ENCODE measurements at places on chromosomes 2 and 18. TPM values are rescaled to one million over a fixed set of nuclear protein-coding genes. Genes with fewer than 3 reads are reported as not detected.

HOXD9 gene
- 2.2 TPM for total RNA-seq

MOGAT1 gene
- total RNA-seq: not detected

COA5 gene
- 48.2 TPM for total RNA-seq

ITSN2 gene
- 47.0 TPM for total RNA-seq

TUBA4B gene
- not detected for total RNA-seq

IGFBP2 gene
- 195 TPM for total RNA-seq

NPPC gene
- not detected for total RNA-seq

SNORC gene
- total RNA-seq: 2.0 TPM

KLF7 gene
- 25.3 TPM for total RNA-seq

SCN2A gene
- total RNA-seq: 0.13 TPM

IL36A gene
- total RNA-seq: not detected

REG3A gene
- total RNA-seq: not detected

DNA sequence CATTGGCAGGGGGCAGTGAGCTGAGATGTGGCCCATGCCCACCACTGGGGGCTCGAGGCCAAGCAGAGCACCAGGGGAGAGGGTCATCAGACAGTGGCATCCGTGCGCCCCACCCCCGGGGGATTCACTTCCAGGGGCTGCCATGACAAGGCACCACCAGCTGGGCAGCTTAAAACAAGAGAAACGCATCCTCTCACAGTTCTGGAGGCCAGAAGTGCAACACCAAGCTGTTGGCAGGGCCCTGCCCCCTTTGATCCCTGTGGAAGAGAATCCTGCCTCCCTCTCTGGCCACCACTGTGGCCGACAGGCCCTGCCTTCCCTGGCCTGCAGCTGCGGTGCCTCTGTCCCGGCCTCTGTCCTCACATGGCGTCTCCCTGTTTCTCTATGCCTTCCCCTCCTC, 187.7 kb upstream of the ID2 start:
- no peak for DNase-seq

- DNase-seq: no peak
Measured at GRCh38 chr2:224976629-224977525, 65.4 kb downstream of the DOCK10 start.

DNA sequence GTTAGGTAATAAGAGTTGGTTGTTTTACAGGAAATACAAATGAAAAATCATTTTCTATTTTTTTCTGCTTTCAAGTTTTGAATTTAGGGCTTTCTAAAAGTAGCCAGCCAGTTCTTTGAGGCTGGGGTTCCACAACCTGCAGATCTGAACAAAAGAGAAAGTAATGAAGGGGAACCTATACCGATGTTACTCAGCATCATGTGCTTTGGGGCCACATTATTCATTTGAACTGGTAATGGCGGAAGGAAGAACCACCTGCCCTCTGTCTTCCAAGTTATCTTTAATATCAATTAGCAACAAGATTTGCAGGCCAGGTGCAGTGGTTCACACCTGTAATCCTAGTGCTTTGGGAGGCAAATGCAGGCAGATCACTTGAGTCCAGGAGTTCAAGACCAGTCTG, 12.9 kb upstream of the MRO start:
- no peak for DNase-seq

- DNase-seq: no peak
Measured at GRCh38 chr18:8121942-8122480, 487.2 kb upstream of the RAB12 start.

DNA sequence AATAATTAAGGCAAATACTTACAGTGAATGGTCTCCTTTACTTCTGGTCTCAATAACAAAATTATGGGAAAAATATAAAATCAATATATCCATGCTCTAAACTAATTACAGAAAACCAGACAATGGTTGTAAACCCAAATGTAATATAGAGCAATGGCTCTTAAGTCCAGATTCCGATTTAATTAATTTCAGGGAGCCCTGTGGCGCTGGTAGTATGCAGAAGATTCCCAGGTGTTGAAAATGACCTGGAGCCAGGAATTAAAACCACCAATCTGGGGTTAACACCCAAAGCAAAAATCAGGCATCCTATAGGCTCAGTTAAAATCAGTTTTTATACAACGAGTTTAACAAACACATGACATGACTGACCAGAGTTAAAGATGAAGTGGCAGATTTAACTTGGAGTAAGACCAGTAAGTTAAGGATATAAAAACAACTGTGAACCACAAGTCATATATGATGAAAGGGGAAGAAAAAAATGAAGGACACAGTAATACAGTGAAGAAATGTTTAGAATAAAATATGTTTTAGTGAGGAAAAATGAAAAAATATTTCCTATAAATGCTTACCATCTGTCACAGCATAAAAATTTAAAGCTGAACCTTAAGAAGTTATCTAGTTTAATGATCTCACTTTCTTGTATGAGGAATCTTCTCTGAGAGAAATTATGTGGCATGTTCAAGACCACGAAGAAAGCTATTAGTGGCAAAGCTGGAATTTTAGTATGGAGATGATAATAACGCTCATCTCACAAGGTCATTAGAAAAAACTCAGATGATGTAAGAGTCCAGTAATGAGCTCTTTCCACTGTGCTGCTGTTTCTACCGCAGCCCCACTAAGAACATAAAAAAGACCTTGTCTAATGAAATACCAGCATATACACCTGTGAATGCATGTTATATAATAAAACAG, 45.8 kb upstream of the FLACC1 start:
- no peak for DNase-seq

DNA sequence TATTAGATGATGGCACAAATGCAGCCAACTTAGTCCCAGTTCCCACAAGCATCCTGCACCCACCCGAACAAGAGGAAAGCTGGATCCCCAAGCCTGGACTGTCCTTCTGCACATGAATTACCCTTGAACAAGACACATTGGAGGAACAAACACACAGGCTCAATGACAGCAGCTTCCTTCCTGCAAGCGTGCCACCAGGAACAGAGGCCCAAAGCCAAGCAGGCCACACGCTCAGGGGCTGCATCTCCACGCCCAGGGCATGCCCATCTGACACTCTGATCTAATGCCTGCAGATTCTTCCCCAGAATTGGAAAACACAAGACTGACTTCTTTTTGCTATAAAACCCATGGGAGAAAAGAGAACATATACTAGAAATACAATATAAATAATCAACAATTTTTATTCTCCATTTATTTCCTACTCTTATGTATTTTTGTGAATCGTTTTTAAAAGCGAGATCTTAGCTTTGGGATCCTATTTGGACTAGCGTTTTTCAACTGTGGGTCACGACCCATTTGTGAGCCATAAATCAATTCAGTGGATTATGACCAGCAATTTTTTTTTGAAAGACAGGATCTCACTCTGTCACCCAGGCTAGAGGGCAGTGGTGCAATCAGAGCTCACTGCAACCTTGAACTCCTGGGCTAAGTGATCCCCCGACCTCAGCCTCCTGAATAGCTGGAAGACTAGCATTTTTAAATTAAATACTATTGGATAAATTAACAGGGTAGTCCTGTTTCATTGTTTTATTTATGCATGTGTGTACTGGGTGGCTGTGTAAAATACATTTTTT, 34.4 kb downstream of the PSTPIP2 start:
- no peak for DNase-seq

DNA sequence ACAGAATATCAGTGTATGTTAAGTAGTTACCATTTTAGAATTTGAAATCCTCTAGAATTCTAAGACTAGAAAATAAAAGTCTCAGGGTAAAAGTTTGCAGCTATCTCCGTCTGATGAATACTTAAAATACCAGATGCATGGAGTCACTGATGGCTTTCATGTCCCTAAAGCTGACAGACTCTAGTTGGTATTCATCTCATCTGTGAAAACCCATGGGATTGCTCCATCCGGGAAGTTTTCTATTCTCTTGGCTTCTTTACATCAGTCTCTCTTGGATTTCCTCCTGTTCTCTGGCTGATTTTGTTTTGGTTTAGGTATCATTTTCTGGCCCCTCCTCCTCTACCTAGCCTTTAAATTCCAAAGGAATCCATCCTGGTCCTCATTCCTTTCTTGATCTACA, 465.6 kb upstream of the POU3F3 start:
- no peak for DNase-seq

- peak; percentile 55 for DNase-seq
Measured at GRCh38 chr18:63454497-63454896, 22.3 kb upstream of the SERPINB5 start.

DNA sequence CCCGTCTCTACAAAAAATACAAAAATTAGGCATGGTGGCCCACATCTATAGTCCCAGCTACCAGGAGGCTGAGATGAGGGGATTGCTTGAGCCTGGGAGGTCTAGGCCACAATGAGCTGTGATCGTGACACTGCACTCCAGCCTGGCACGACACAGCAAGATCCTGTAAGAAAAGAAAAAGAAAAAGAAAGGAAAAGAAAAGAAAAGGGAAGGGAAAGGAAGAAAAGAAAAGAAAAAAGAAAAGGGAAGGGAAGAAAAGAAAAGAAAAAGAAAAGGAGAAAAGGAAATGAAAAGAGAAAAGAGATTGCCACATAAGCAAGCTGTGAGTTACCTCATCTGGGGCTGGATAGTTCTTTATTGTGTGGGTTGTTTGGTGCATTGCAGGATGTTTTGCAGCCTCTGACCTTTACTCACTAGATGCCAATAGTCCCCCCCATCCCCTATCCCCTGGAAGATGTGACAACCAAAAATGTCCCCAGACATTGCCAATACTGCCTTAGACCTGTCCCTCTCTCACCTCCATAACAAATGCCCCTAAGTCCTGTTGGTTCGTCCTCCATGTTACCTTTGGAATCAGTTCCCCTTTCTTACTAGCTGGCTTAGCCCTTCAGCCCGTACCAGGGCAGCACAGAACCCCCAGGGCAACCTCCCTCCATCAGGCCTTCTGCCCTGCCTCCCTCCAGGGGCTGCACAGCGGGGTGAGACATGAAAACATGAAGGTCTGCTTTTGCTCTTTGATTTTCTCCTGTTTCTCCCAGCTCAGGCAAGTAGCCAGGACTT, 8.9 kb downstream of the ASPRV1 start:
- no peak for DNase-seq

DNA sequence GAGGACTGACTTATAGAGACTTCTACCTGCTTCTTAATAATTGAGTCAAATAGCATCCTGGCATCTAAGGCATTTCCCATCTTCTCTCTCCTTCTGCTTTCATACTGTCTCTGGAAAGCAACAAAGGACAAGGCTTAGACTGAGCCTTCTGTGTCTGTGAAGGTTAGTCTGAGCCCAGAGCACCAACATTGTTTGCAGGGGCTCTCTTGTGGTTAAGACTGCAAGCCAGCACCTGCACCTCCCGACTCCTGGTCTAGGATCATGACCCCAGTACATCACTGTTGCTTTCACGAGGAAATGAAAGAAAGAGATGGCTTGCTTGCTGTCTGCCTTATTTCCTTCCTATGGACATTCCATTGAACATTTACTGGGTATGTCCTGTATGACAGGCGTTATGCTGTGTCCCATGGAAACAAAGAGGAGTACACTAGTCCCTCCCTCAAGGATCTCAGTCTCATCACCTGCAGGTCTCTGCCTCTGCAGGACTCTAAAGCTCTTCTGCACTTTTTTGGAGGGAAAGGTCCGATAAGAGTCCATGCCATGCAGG, 315.8 kb upstream of the EPAS1 start:
- peak; percentile 55 for DNase-seq

DNA sequence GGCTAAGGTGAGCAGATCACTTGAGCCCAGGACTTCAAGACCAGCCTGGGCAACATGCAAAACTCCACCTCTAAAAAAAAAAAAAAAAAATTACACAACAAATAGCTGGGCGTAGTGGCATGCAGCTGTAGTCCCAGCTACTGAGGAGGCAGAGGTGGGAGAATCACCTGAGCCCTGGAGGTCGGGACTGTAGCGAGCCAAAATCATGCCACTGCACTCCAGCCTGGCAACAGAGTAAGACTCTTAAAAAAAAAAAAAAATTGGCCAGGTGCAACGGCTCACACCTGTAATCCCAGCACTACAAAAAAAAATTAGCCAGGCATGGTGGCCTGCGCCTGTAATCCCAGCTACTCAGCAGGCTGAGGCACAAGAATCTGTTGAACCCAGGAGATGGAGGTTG, 7.3 kb downstream of the STARD7 start:
- no peak for DNase-seq

GRCh38 chr2:12620759-12621158, 96.0 kb upstream of the TRIB2 start:
- no peak for DNase-seq

GRCh38 chr18:11156978-11157377, 7.6 kb upstream of the PIEZO2 start:
- DNase-seq: no peak

GRCh38 chr18:62729487-62730386, 14.4 kb downstream of the PHLPP1 start:
- DNase-seq: no peak

- no peak for DNase-seq
Measured at GRCh38 chr2:240564561-240565332, 3.5 kb upstream of the RNPEPL1 start.

- DNase-seq: no peak
Measured at GRCh38 chr18:59461171-59461570, 102.1 kb upstream of the LMAN1 start.

DNA sequence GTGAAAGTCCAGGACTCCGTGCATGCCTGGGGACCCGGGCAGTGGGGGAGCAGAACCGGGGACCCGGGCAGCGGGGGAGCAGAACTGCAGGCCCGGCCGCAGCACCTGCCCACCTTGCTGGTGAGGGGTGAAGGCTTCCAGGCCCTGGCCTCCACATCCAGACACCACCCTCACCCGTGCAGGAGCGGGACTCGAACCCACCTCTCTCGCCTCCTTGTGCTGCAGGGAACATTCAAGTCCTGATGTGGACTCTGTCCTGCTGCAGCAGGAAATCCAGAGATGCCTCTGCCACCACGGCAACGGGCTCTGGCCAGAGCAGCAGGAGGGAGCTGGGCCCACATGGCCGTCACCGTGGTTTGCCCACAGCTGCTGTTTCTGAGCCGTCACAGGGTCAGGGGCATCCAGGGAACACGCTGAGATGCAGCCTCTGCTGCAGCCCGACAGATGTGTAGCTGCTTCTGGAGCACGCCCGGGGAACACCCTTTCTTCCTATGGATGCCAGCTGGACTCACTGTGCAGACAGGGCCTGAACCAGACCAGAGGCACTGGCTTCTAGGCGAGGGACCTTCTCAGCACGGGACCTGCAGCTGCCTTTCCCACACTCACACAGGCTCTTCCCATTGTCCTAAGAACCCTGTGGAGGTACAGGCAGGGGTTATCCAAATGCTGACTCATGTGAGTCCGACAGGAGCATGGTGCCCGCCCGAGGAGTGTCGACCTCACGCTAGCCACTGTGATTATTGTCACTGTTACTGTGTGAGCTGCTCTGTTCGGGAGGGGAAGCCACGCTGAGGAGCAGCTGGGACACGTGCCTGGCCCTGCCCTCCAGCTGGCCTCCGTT, 89.2 kb upstream of the CTDP1 start:
- no peak for DNase-seq

DNA sequence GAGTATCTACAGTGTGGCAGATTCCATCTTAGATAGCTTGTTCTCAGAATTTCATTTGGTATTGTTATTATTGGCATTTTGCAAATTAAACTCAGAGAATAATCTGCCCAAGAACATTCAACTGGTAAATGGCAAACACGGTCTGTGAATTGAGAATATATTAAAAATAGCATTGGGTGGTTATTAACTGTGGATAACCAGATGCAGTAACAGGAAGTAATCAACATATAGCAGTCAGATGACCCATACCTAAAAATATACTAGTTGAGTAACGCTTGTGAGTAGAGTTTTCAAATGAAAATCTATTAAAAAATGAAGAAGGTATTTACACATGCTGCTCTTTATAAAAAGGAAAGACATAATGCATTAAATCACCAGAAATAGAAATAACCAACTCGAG, 129.5 kb downstream of the ZNF804A start:
- DNase-seq: no peak
